ENCODE measurements at places on chromosomes 13 and 19.

DNA sequence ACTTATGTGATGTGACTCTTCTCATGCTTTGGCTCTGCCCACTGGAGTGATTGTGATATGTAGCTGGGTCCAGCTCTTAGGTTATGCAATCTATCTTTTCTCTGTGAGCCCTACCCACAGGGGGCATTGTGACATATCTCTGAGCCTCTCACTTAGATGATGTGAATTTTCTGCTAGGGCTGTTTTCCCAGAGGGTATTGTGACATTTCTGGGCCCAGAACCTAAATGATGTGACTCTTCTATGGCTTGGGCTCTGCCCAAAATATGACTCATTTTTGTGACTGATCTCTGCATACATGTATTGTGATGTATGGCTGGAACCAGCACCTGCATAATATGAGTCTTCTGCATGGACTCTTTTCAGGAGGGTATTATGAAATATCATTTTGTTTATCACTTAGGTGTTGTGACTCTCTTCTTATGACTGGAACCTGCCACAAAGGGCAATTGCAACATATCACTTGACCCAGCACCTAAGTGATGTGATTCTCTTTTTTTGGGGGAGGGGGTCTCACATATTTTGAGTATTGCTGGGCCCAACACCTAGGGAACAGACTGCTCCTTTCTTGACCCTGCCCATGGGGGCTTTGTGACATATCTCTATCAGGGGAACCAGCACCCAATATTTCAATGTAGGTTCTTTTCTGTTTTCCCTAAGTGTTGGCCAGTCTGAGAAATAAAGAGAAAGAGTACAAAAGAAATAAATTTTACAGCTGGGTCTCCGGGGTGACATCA is 12.1 kb upstream of the ZNF254 start:
- DNase-seq = peak; percentile 53

GRCh38 chr19:18340990-18341868 is 831 bp downstream of the PGPEP1 start:
- no peak for DNase-seq

- no peak for DNase-seq
These were observed 882.3 kb downstream of the DIAPH3 start for GRCh38 chr13:59281453-59281852.

DNA sequence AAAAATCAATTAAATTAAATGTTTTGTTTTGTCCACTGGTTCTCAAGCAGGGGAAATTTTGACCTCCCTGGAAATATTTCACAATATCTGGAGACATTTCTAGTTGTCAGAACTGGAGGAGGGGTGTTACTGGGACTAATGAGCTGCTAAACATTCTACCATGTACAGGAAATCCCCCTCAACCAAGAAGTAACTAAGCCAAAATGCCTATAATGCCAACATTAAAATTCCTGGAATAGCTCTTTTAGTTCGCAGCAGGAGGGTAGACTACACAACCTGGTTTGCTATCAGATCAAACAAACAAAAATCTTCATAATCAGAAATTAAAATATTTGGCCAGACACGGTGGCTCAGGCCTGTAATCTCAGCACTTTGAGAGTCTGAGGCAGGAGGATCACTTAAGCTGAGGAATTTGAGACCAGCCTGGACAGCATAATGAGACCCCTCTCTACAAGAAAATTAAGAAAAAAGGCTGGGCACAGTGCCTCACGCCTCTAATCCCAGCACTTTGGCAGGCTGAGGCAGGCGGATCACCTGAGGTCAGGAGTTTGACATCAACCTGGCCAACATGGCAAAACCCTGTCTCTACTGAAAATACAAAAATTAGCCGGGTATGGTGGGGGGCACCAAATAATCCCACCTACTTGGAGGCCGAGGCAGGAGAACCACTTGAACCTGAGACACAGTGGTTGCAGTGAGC is 13.7 kb upstream of the SMARCA4 start:
- DNase-seq = peak; percentile 74

DNA sequence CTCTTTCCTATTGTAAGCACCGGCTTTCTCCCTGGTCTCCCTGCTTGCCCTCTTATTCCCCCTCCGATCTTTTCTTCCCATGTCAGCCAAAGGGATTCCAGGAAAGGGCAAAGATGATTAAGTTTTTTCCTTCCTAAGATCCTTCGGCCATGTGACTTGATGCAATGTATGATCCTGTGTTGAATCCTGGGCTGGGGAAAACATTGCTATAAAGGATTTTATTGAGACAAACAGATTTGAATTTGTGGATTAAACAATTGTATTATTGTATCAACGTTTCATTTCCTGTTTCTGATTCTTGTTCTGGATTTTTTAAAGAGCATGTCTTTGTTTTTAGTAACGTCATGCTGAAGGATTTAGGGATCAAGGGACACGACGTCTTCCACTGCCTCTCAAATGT is 16.9 kb upstream of the ZNF541 start:
- DNase-seq = no peak

- DNase-seq = no peak
These were observed 16.6 kb upstream of the ZNF253 start for GRCh38 chr19:19849056-19849455.

- peak; percentile 72 for DNase-seq
These were observed 1.9 kb upstream of the VASP start for GRCh38 chr19:45505151-45505995.

DNA sequence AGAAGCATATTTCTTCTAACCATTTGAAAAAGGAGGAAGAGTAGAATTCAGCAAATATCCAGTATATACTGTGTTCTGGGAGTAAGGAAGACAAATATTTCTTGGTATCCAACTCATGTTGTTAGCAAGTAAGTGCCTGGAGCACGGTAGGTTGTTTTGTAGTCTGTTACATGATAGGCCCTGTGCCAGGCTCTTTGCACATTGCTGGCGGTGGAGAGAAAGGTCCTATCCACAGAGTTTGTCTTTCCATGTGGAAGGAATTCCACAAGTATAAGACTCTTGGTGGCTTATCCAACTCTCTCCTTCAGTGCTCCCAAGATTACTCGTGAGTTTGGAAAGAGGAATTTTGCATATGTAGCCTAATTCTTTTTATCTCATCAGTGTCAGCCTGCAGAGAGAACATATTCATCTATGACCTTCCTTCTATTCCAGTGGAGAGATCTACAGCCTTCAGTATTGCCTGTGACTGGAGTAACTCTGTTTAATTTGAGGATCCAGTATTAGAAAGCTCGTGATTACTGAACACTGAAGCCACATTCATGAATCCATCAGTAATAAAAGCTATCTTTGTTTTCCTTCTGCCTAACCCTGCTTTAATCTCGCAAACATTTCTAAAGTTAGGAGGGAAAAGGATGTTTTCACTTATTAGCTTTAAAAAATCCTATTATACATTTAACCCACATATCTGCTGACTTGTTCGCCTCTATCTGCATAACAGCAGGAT is 183.9 kb upstream of the CSNK1A1L start:
- DNase-seq = no peak

Measured in trophoblast cell (in vitro differentiated cells and primary cell).